ENCODE measurements at places on chromosomes 7 and 10. TPM values are rescaled to one million over a fixed set of nuclear protein-coding genes. Genes with fewer than 3 reads are reported as not detected.
A peak's percentile ranks its signal among the peaks of the same experiment; 100 is the strongest.

DNA sequence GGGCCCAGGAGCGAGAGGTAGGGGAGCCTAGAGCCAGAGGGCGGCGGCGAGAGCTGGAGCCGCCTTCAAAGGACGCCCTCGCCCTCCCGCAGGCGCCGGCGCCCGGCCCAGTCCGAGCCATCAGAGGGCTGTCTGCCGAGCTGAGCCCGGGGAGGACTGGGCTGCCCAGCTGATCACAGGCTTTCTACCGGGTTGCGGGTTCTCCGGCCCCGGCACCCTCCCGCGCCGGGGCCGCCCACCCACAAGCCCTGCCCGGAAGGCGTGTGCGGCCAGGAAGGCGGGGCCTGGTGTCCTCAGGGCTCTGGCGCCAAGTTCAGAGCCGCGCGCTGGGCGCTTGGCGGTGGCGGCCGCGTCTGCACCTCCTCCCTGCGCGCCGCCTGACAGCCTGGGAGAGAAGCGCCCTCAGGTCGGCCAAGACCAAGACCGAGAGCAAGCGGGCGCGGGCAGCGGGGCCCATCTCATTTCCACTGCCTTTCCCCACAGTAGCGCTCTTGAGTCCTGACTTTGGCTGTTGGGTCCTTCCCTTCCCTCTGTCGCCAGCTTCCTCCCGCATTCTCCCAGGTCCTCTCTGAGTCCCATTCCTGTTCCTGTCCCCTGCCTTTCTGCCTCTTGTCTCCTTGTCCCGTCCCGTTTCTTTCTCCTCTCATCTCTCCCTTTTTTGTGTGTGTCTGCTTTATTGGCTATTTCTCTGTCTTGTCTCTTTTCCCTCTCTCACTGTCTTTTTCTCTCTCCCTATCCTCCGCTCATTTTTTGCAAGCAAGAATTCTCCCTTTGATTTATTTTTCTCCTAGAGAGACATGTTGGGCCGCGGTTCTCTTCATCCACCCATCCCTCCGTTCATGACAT is 60.6 kb upstream of the MSMB start:
- peak; percentile 85 for DNase-seq

- DNase-seq: no peak
Measured at GRCh38 chr10:6738112-6738768, 158.2 kb upstream of the PRKCQ start.

- no peak for DNase-seq
Measured at GRCh38 chr7:17266565-17266964, 31.9 kb upstream of the AHR start.

GRCh38 chr7:41167836-41168235 is 535.1 kb downstream of the INHBA start:
- DNase-seq: no peak

HSPA12A gene
- 3.1 TPM for total RNA-seq

DNA sequence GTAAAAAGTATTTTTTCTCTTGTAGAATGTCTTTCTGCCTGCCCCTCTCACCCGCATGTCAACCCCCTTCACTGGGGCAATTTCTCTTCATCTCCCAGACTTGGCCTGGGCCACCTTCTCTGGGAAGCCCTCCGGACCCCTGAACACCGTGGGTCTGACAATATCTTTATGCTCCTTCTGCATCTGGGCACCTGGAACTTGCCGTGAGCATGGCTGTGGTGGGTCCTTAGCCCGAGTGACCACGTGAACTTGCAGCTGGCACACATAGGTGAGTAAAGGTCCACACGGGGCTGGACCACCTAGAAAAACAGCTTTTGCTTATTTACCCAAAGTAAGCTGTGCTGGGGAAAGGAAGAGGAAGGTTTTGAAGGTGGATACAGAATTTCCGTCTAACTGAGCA is 600.2 kb downstream of the DNAJB6 start:
- no peak for DNase-seq

- DNase-seq: no peak
Measured at GRCh38 chr10:49559476-49559875, 20.6 kb upstream of the ERCC6 start.

DNA sequence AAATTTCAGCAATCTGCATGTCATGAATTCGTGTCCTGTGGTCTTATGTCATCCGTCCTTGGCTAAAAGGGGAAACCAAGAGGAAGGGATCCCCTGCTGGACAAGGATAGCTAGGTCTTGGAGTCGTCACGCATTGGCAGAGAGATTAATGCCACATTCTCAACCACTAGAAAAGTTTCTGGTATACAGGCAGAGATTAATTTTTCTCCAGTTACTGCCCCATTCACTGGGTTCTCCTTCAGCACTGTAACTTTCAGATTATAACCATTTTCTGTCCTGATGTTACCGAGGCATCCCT is 1060.6 kb upstream of the AUTS2 start:
- DNase-seq: no peak

DNA sequence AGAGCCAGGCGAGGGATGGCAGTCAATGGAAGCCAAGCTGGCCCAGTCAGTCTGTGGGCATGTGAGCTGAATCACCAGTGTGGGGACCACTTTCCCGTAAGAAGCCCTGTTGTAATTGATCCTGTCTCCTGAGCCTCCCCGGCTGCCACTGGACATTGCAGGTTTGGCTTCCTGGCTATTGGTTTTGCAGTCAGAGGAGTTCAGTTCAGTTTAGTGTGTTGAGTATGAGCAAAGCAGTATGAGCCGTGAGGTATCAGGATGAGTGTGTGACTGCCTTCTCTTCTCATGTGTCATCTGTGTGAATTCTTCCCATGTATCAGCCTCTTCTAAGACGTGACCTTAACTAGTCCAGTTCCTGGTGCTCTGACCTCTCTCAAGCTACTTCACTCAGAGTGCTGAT is 227.4 kb downstream of the PRKG1 start:
- DNase-seq: no peak

CYP26C1 gene
- not detected for total RNA-seq

FXYD4 gene
- total RNA-seq: not detected

DNA sequence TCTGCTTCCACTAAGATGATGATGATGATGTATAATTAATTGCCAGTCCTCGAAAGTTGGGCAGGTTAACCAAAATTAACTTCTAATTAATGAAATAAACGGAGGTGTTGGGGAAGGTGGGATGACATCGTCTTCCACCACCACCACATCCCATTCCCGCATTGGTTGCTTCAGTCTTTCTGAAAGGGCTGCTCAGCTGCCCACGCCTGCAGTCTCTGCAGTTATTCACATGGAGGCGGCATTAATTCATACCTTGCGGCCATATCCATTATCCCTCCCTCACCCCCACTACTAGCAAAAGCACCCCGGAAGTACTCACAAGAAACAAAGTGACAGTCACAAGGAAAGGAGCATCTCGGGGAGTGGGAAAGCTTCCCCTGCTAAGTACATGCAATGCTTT is 387.9 kb downstream of the DPP6 start:
- DNase-seq: no peak

GATA3 gene
- total RNA-seq: not detected

SMO gene
- total RNA-seq: 6.4 TPM

AKR1C2 gene
- total RNA-seq: 203 TPM

SUFU gene
- 5.3 TPM for total RNA-seq

DNA sequence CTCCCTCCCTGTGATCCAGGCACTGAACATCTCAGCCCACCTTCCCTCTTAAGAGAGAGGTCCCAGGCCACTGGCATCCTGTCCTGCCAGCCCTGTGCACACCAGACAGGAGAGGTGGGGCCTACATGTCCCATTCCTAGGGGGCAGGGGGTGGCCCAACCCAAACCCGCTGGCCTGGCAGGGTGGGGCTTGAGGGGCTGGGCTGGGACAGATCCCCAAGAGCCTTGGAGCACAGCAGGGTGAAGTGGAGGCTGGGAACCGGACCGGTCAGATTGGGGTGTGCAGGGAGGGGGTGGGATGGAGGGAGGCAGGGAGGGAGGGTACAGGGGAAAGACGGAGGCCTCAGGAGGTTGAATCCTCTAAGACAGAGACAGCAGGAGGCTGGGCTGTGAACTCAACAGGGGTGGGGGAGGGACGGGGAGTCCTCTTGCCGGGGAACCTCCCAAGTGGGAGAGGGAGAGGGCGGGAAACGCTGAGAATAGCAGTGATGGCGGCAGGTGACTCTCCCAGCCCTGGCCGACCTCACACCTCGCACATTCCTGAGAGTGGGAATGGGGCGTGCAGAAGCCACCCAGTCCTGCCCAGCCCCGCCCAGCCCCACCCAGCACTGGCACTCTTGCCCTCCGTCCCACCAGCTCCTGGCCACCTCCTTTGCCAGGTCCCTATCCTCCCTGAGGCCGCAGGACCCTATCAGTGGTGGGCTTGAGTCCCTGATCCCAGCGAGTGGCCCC is 6.7 kb downstream of the TSC22D4 start:
- DNase-seq: no peak

- DNase-seq: no peak
Measured at GRCh38 chr10:44261710-44262455, 123.0 kb downstream of the CXCL12 start.

- DNase-seq: no peak
Measured at GRCh38 chr10:24622781-24623301, 100.8 kb downstream of the ARHGAP21 start.

DNA sequence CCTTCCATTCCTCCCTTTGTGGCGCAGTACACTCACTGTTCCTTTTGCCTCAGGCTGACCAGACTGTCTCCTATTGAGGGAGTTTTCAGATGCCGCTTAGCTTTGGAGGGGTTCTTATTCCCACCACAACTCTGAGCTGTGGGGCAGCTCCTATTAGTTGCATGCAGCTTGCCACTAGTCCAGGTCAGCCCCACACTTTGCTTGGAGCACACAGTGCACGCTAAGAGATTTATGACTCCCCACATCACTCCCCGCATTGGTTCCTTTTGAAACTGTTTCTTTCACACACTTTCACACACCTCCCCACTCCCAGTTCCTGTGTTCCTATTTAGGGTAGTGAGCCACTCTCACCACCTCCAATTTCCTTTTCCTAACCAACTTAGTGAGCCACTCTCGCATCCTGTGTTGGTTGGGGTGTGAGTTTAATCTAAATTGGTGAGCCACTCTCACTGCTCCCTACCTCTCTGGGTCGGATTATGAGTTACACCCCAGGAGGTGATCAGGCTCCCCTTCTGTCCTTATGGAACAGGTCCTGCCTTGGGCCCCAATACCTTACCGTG is 10.4 kb upstream of the ZNF485 start:
- no peak for DNase-seq

ALOX5 gene
- 10.2 TPM for total RNA-seq

DNA sequence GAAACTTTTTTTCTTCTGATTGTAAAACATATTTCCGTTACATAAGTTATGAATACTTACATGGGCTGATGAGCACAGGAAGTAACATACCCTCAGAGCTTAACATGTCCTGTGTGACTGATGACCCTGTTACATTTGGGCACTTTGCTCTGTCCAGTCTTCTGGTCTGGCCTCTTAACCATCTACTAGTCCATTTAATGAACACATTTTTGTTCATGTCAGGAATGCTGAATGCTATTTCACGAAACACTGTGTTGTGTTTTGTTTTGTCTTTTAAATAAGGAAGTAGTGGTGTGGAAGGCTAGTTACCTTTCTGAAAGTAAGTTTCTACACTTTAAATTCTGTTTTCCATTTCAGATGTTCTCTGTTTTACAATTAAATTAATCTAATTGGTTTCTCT is 77.7 kb downstream of the RBM33 start:
- no peak for DNase-seq

GRCh38 chr7:1090686-1091643 is 3.1 kb downstream of the GPER1 start:
- DNase-seq: peak; percentile 48

DNA sequence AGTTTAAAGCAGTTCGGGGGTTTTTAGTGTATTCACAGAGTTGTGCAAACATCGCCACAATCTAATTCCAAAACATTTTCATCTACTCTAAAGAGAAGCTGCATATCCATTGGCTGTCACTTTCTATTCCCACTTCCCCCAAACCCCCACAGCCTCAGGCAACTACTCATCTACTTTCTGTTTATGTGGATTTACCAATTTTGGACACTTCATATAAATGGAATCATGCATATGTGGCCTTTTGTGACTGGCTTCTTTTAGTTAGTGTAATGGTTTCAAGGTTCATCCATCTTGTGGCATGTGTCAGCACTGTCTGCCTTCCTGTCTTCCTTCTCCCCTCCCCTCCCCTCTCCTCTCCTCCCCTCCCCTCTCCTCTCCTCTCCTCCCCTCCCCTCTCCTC is 78.5 kb upstream of the FZD1 start:
- DNase-seq: no peak

DNA sequence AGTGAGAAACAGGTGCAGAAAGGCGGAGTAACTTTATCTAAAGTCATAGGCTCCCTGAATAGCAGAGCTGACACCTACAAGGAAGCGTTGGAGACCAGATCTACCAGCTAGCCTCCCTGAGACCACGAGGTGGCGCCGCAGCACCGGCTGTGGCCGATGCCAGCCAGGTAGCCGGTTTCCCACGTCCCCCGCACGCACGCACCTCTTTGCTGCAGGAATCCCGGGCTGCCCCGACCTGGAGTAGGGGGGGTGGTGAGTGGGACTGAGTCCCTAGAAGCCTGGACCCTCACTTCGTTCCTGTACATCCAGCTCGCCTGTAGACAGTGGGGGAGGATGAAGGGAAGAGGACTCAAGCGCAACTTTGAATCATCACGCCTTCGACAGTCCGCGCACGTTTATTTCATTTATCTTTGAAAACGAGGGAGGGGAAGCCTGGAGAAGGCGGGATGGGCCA is 3.7 kb downstream of the ELOVL3 start:
- DNase-seq: peak; percentile 88
